CD4-positive, alpha-beta T cell treated with Interleukin-10 for 1 hour (primary cell): ENCODE measurements at places on chromosomes 2 and 18.

DNA sequence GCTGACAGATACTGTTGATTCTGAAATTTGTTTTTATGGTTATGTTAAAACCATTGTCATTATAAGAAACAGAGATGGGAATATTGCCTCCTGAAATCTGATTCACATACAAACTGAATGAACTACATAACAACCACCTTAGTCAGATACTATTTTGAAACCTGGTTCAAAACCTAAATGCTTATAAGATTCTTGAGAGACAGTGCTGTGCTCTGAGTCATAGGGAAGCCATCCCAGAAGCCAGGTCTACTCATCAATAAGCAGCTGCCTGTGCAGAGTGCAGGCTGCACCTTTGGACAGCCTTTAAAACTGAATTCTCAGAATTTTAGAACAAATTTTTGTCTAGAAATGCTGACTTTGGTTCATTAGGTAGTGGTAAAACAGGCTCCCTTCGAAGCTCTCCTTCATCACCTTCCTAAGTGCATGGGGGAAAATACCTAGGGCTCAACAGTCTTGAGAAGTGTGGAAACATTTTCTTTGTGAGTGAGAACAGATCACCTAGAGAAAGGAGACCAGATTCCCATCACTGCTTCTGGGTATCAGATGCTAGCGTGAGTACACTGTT lies at the start of gene SERPINB7:
Gene SERPINB7 (plus strand): TSS at position 253 of the 565 bp plus-strand sequence. CDS start 6,955 bp downstream, outside the sequence.
- DNase-seq, result no peak

GRCh38 chr18:49227001-49227380 lies 233.5 kb downstream of the DYM start:
- no peak for DNase-seq

GRCh38 chr2:120959426-120959825 lies 223.8 kb downstream of the GLI2 start:
- no peak for DNase-seq

DNA sequence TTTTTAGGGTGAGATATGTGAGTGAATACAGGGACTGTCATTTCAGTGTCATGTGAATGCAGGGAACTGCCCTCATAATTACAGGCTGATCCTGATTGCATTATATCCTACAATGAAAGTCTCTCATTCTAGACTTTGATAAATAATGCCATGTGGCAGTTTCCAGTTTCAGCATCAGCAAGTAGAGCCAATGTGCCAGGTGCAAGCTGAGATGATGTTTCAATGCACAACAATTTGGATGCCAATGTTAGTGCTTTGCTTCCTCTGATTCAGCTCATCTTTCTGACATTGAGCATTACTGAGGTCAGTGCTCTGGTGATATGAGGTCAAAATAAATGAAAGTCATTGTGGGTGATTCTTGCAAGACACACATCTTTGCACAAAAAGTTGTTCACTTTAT lies 63.7 kb upstream of the TFPI start:
- DNase-seq, result no peak
